ENCODE measurements at places on chromosomes 1 and 21. TPM values are rescaled to one million over a fixed set of nuclear protein-coding genes. Genes with fewer than 3 reads are reported as not detected.

GRCh38 chr1:226937940-226938725, 2.0 kb upstream of the COQ8A start:
- DNase-seq, result no peak

DNA sequence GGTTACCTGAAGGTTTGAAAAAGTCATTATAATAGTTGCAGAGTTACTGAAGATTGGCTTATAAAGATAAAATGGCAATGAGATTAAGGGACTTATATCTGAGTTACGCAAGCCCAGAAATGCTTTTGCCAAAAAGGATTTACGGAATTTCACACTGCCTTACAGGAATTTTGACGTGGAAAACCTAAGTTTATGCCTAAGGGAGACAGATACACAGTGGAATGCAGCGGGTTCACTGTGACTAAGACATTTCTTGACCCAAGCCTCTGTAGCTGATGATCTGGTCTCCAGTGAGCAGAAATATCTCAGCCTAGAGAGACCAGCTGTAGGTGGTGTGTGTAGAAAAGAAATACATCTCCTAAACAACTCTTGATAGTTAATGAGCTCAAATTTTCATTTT, 10.1 kb upstream of the EXO1 start:
- DNase-seq, result no peak

DNA sequence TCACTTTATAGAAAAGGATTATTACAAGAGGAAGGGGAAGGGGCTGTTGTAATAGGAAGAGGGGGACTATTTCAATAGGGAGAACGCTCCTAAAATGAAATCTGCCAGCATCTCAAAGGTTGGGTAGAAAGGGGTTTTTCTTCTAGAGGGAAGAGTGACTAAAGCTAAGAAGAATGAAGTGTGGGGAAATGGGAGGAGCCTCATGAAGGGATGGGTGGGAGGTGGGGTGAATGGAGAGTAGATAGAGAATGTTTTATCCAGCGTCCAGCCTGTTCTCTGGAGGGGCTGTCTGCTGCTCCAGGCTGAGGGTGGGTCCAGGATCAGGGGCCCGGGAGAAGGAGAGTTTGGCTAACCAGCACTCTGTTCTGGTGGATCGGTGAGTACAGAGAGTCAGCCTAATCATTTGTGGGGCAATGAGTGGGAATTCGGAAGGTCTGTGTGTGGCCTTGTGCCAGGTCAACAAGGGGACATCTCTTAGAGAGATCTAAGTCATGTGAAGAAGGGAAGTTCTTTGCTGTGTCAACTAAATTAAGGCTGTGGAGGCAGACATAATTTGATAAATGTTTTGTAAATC, 25.2 kb downstream of the VN1R5 start:
- no peak for DNase-seq

DNA sequence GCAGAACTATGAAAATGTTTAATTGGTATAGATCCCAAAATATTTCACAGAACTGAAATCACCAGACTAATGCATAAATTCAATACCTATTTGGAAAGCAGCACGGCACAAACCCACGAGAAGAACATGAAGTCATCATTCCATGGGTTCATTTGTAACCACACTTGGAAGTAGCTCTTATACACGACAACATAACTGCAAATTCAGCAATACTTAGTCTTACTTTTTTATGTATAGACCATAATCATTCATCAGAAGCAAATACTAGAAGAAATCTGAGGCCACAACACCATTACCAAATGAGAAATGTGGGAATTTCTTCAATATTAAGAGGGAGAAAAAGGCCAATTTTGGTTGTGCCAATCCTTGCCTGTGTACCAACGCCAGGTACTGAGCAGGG, 4.2 kb upstream of the UBE2G2 start:
- no peak for DNase-seq

DNA sequence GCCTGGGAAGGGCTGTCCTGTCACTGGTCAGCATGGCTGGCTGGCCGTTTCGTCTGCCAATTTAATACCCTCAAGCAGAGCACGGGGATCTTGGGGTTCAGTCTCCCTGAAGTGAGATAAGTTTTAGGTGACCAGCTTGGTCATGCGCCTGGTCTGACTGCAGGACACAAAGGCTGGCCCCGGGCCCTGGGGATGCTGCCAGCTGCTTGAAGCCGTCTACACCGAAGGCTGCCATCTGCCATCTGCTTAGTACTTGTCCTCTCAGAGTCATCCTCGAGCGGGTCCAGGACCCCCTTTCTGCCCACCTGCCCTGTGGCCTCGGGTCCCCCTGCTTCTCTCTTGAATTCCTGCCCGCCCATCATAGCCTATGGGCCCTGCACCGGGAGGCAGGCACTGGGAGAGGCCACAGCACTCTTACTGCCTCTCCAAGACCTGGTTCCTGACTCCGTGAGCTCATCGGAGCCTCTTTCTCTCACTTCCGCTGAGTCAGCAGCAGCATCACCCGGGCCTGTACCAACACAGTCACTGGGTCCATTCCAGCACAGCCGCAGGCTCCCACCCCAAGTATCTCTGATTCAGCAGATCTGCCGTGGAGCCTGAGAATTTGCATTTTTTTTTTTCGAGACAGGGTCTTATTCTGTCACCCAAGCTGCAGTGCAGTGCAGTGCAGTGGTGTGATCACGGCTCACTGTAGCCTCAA, 7.0 kb downstream of the FBLIM1 start:
- DNase-seq, result peak; percentile 66

GRCh38 chr1:12674358-12674757, 30.5 kb downstream of the AADACL4 start:
- no peak for DNase-seq

DNA sequence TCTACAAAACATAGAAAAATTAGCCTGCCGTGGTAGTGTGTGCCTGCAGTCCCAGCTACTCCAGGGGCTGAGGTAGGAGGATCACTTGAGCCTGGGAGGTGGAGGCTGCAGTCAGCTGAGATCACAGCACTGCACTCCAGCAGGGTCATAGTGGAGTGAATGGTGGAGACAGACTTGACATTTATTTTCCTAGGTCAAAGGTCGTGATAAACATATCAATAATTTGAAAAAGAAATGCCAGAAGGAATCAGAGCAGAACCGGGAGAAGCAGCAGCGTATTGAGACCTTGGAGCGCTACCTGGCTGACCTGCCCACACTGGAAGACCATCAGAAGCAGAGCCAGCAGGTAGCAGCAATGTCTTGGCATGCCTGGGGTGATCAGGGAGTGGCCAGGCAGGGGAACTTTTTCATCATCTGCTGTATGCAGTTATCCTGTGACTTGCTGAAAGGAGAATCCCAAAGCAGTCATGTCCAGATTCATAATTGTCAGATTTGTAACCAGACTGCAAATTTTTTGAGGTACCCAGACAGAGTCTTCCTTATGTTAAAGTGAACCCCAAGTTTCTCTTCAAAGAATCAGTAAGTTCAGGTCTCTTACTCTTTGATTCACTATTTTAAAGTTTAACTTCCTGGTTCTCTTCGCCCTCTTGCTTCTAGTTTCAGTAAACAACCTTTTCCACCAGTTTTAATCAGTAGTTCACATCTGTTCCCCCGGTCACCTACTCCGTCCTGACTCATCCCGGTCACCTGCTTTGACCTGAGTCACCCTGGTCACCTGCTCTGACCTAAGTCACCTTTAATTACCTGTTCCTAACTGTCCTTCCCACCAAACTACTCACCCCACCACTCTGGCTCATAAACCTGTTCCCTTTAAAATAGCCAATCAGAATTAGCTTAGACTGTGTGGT, 11.3 kb upstream of the SH3BGRL3 start:
- no peak for DNase-seq

- DNase-seq, result peak; percentile 93
Measured at GRCh38 chr1:209434066-209434465, 149.4 kb upstream of the CAMK1G start.

DNA sequence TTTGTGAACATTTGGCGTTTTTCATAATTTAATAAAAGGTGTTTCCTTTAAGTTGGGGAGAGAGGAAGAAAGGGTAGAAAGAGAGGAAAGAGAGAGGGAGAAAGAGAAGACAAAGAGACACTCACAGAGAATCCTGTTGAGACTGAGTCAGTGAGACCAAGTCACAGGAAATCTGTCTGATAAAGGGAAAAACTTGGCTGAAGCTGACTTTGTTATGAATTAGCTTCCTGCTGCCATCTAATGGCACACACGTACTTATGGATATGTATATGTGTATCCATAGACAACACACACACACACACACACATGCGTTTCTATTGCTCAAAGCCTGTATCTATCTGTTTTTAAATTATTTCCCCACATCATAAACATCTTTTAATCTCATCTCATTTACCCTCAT, 42.5 kb upstream of the DISC1 start:
- DNase-seq, result no peak

GRCh38 chr1:153577138-153577537, 11.5 kb upstream of the S100A2 start:
- no peak for DNase-seq

DNA sequence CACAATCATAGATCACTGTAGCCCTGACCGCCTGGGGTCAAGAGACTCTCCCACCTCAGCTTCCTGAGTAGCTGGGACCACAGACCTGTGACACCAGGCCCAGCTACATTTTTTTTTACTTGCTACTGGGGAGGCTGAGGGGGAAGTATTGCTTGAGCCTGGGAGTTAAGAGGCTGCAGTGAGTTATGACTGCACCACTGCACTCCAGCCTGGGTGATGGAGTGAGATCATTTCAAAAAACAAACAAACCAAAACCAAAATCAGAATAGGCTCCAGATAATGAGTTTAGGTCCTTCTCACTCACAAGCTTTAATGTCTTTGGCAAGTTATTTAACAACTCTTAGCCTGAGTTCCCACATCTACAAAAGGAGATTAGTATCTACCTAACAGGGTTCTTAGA, 22.8 kb downstream of the WDR26 start:
- DNase-seq, result no peak

- DNase-seq, result no peak
Measured at GRCh38 chr1:147218606-147219005, 6.5 kb downstream of the FMO5 start.

DNA sequence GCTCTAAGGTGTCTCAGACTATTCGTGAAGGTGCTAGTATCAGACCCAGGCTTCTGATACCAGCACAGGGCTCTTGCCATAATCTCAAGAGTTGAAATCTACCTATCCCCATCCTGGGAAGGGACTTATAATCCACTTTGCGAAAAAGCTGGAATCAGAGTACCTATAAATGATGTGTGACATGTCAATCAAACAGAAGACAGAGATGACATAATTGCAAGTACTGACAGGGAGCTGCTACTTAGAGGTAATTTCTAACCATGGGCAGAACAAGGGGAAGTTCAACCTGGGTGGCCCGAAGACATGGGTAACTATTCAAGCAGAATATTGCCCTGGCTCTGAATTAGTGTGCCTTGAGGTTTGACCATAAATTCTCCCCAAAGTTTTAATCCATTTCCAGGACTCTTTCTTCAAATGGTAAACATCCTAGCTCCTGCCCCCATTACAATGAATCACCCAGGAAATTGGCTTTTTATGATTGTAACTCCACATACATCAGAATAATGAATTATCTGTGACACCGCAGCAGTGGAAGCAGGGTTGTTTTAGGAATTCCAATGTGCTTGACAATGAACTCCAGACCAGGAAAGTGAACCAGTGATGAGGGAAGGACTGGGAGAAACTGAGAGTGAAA, 37.2 kb downstream of the KANK4 start:
- DNase-seq, result no peak

DNA sequence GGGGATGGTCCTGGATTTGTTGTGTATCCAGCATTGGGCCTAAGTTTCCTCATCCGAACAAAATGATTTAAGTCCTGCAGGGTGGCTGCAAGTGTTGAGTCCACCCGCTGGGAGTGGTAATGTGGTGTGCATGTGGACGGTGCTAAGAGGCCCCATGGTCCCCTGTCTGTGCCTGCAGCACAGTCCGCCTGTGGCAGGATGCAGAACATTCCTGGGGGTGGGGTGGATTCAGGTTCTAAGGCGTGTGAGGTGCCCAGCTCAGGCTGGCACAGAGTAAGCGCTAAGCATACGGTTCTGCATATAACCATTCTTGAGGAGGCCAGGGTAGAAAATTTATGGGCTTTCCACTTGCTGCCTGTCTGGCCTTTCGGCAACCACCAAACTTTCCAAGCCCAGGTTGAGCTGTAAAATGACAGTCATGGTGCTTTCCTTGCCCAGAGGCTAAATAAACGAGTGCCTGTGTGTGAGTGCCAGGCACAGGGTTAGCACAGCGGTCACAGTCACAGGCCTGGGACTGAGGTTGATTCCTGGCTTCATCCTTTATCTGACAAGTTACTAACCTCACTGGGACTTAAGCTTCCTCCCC, 30.7 kb downstream of the SLC2A1 start:
- no peak for DNase-seq

DNA sequence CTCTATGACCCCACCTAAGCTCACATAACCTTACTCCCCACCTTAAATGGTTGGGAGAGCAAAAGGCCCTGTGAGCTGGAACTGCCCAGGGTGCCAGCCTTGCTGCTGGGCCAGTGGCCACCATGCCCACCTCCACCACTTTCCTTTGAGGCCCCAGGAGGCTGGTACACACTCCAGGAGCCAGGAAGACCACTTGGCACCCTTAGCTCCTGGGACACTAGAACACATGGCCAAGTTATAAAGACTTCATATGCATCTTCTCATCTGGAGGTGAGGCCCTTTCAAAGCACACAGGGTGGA, 21.9 kb downstream of the CAPZB start:
- DNase-seq, result no peak

DNA sequence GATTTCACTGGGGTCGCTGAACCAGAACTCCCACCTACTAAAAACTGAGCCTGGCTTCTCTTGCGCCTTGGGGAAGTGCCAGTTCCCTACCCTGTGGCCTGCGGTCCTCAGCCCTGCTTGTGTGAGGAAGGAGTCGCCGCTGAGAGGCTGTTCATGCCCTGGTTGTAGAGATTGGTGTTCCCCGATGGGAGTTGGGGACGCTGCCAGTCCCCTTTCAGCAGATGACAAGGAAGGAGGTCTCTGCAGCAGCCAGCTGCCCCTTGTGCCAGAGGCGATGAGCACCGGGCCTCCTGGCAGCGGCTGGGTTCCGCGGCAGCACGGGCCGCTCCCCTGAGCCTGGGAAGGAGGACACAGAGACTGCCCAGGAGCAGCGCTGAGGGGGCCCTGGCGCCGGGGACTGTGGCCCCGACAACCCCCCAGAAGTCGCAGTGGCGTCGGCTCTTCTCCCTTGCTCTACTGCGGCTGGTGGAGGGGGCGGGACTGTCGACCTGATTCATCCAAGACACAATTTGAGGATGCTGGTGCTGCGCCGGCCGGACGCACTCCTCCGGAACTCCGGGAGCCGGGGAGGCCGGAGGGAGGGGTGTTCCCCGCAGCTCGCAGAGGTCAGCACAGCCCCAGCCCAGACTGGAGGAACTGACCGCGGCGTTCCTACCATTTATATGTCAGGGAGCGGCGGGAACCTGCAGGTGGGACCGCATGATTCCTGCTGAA, 12.0 kb upstream of the ADORA3 start:
- DNase-seq, result peak; percentile 44

GRCh38 chr1:166918956-166919316, 42.9 kb upstream of the TADA1 start:
- no peak for DNase-seq

NEGR1 gene
- 0.06 TPM for total RNA-seq

NPR1 gene
- total RNA-seq, result 0.12 TPM

TOR1AIP1 gene
- 23.9 TPM for total RNA-seq

CNKSR1 gene
- not detected for total RNA-seq

HDGF gene
- total RNA-seq, result 510 TPM

FBLIM1 gene
- 18.6 TPM for total RNA-seq

Measured in G401 (cell line).